ENCODE measurements at places on chromosomes 6 and 20.

GRCh38 chr20:43914311-43915210 is at the start of gene TOX2:
TSS of gene TOX2 (plus strand) at chr20:43914852. CDS start at chr20:43914892, 40 bp downstream.
- DNase-seq = no peak

DNA sequence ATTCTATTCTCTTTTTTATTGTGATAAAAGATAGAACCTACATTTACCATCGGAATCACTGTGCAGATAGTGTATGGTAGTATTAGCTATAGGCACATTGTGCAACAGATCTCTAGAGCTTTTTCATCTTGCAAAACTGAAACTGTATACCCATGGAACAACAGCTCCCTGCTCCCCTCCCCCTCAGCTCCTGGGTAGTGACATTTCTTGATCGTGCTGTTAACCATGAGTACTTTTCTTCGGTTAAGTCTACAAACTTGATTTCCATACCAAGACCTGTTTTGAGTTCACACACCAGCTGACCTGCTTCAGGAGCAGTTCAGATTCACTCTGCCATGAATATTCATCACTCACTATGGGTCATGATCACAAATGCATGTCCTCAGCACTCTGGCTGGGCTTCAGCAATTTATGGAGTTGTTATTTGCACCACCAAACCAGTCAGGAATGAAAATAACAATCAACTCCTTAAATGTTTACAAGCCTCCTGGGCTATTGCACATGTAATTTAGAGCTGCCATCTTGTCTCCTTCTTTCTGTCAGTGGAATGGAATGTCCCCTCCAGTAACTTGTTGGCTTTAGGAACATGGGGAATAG is 32.8 kb downstream of the PRDM1 start:
- DNase-seq = no peak

GRCh38 chr6:26187981-26188635 is 100.9 kb downstream of the HFE start:
- DNase-seq = no peak

- DNase-seq = no peak
Observed at GRCh38 chr20:15069355-15069754, 731.9 kb upstream of the FLRT3 start.

DNA sequence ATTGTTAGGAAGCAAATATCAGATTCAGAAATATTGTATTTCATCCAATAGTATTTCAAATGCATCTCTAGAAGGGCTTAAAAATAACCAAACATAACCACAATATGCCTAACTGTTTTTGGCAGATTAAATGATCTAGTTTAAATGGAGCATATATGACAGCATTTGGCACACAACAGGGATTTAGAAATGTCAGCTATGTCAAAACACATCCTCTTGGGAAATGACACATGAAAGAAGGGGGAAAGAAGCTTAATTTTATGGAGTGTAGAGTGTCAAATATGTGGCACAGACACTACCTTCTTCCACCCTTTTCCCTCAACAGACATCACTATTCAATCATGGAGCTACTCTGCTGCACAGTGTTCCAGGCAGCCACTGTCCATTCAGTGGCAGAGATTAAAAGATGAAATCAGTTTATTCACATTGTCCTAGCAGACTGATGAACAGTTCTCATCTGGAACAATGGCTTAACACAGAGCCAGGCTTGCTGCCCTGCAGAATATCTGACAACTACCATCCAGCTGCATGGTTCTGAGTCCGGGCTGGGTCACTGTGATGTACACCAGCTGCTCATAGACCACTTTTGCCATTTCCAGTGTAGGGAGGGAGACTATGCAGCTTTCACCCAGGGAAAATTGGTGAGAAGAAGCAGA is 349.8 kb downstream of the DHX35 start:
- no peak for DNase-seq

DNA sequence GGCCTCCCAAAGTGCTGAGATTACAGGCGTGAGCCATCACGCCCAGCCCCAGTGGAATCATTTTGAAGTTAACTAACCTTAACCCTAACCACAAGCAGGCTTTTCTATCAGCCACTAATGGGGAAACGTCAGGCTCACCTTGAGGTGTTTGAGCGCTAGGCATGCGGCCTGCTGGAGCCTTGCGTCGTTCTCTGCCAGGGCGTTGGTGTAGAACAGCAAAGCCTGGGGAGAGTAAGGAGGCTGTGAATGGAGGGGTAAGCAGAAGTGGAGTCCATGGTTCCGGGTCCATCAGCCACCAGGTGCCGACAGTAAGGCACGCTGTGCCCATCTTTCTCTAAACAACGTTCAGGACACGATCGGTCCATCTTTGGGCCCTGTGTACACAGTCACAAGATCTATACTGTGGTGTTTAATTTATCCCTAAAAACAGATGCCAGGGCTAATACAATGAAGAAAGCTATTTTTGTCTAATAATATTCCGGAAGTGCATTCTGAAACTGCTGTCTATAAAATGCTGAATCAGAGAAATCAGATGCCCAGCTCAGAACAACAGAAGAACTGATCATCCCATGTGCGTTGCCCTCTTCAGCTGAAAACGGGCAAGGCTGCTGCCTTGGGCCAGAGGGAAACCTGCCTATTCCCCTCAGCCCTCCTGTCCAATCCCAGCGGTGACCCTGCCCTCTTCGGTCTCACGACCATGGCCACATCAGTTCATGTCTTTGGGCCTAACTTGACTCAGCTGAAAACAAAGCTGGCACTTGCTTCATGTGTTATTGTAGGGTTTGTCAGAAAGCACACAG is 79.6 kb downstream of the PTPN1 start:
- DNase-seq = no peak

- DNase-seq = no peak
Observed at GRCh38 chr6:82690283-82690682, 326.7 kb downstream of the TPBG start.

DNA sequence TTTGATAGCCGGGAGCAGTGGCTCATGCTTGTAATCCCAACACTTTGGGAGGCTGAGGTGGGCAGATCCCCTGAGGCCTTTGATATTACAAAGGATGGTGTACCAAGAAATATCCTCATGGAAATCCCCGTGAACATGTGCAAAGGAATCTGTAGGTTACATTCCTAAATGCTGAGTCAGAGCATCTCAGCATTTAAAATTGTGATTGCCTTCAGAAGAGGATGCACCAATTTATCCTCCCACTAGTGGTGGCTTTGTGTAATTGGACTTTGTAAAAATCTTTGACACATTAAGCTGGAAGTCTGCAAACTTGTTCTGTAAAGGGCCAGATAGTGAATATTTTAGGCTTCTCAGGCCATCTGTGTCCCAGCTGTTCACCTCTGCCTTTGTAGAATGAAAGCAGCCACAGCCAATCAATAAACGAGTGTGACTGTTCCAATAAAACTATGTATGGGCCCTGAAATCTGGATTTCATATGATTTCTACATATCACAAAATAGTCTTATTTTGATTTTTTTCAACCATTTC is 11.8 kb downstream of the TMEM14B start:
- peak; percentile 51 for DNase-seq
